Inflammatory macrophage (primary cell): ENCODE measurements at places on chromosomes 2 and 18.
A peak's percentile ranks its signal among the peaks of the same experiment; 100 is the strongest.

- no peak for DNase-seq
These were observed 195.0 kb downstream of the BCL11A start for GRCh38 chr2:60358476-60358875.

- no peak for DNase-seq
These were observed 54.8 kb downstream of the KIAA2012 start for GRCh38 chr2:202127687-202128331.

DNA sequence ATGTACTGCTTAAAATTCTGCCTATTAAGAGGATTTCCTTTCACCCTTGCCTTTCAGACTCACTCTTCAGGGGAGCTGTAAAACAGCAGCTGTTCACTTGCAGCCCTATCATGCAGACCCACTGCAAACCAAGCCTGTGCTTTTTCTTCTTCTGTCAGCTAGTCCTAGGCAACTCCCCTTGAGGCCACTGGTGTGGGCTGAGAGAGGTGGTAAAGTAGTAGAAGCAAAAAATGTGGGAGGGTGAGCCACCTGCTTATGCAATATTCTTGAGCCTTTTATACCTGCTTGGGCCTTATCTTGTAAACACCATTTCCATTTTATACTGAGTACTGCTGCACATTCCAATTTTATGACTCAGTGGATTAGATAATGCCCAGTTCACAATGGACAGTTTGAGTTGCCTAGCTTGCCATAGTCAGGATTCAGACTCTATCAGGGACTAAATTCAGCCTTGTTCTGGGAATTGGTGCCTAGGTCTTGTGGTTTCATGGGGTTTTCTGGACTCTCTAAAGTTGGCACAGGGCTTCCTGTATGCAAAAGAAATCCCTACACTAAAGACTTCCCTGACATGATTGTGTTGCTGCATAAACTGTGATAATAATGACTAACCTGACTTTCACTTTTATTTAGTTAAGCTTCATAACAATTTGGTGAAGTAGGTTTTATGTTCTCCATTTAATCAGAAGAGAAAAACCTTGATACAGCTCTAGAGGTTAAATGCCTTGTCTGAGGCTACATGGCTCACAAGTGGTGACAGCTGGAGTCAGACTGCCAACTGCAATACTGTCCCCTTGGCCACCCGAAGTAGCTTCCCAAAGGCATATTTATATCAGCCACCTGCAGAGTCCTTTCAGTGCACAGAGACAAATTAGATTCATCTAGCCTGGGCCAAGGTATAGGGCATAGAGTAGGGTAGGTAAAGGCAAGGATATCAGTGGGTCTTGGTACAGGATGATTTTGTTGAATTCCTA lies 47.4 kb upstream of the KDM3A start:
- DNase-seq = no peak

DNA sequence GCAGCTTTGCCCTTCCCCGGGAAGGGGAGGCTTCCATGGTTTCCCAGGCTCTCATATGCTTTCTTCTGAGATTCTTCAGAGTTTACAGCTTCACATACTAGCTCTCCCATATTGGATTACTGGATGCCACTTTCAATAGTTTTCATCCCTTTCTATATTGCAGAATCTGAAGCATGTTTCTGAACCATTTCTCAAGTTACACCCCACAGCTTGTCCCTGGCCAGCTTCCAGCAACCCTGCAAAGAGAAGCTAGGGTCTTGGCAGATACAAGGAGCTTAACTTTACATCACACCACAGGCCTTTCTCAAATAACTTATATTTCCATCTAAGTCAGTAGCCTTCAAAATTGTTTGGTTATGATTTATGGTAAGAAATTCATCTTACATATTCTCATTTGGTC lies 39.6 kb downstream of the LHCGR start:
- no peak for DNase-seq

DNA sequence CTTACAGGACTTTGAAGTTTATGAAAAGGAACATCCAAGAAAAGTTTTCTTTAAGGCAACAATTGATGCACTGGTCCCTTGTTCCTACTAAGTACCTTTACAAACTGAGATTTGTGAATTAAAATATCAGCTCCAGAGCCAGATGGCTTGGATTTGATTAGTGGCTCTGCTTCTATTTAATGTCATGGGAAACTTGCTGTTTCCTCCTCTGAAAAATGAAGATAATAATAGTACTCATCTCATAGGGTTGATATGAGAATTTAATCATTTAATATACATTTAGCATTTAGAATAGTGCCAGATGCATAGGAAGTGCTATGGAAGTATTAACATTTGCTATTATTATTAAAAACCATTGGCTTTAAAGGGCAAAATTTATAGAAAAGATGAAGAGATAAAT lies 2.6 kb upstream of the GAREM1 start:
- no peak for DNase-seq

DNA sequence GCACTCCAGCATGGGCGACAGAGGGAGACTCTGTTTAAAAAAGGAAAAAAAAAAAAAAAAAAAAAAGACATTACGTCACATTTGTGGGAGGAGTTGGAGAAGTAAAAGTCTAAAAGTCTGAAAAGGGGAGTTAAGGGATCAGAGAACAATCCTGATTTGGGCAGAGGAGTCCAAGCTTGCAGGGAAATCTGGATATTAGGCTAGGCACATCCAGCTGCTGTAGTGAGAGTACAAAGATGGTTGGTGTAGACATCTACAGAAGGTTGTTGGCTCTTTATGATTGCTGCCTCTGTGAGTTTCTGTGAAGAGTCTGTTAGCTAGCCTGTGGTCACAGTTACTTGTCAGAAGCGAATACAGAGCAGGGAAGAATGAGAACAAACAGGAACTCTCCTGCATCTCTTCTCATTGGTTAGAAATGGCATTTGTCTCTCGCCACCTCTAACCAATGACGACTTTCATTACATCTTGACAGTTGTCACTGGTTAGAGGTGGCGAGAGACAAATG lies 3.3 kb upstream of the OSBPL6 start:
- no peak for DNase-seq

DNA sequence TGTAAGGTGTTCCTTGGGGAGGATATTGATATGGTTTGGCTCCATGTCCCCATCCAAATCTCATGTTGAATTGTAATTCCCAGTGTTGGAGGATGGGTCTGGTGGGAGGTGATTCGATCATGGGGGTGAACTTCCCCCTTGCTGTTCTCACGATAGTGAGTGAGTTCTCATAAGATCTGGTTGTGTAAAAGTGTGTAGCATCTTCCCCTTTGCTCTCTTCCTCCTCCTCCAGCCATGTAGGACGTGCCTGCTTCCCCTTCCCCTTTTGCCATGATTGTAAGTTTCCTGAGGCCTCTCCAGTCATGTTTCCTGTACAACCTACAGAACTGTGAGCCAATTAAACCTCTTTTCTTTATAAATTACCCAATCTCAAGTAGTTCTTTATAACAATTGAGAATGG lies 458.7 kb downstream of the LPIN1 start:
- peak; percentile 55 for DNase-seq

GRCh38 chr2:36097022-36097421 lies 258.6 kb upstream of the CRIM1 start:
- DNase-seq = no peak

GRCh38 chr2:211545582-211545981 lies 989.2 kb downstream of the CPS1 start:
- no peak for DNase-seq

GRCh38 chr2:236121546-236121945 lies 46.6 kb downstream of the GBX2 start:
- DNase-seq = no peak

DNA sequence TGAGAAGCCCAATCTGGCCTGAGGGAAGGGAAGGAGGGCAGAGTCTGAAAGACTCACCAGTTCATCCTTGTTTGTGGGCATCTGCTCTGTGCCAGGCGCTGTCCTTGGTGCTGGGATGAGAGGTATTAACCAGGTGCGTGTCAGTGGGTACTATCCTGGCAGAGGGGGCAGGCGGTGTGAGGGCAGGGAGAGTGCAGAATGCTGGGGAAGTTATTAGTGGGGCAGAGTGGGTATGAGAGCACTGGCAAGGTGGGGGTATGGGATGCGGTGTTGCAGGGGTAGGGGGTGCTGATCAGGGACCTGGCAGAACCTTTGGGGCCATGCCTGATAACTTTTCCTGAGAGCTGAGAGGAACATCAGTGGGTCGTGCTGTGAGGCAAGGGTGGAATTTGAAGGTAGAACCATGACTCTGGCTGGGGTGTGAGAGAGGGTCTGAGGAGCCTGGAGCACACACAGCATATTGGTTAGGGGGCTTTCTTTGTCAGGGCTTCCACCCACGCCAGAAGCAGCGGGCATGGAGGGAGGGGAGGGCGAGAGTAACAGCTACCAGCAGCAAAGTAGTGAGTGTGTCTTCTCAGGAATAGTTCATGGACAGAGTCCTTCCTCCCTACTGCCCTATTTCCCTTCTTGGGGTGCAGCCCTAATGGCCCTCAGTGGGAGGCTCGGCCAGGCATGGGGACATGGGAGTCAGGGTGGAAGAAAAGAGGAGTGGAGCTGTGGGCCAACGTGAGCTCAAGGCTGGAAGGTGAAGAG lies 290.7 kb downstream of the CYP26B1 start:
- no peak for DNase-seq

DNA sequence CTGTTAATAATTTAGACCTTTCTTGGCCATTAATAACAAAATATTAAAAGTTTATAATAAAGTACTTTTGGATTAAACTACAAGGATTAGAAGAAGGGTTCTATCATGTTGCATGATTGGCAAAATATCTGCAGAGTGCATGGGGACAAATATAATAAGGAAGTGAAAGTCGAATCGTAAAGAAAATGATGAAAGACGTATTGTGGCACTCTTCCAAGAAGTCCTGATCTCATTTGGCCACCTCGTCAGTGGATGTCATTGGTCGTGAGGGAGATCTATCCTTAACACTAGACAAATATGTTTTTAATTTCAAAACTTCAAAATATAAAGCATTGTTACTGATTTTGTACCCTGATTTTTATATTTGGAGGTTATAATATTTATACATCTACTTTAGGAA lies 197.7 kb upstream of the STON1 start:
- peak; percentile 96 for DNase-seq

DNA sequence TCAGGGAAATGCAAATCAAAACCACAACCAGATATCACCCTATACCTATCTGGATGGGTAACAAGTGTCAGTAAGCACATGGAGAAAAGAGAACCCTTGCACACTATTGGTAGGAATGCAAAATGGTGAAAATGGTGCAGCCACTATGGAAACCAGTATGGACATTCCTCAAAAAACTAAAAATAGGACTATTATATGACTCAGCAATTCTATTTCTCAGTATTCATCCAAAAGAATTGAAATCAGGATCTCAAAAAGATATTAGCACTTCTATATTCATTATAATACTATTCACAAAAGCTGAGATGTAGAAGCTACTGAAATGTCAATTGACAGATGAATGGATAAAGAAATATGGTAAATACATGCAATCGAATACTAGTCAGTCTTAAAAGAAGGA lies 491.1 kb upstream of the MYT1L start:
- no peak for DNase-seq

- no peak for DNase-seq
These were observed 258.0 kb upstream of the NRP2 start for GRCh38 chr2:205424326-205424725.

- DNase-seq = no peak
These were observed 28.1 kb downstream of the MAP4K4 start for GRCh38 chr2:101725515-101726192.

GRCh38 chr2:171822525-171823322 lies 71.3 kb downstream of the SLC25A12 start:
- DNase-seq = peak; percentile 14

DNA sequence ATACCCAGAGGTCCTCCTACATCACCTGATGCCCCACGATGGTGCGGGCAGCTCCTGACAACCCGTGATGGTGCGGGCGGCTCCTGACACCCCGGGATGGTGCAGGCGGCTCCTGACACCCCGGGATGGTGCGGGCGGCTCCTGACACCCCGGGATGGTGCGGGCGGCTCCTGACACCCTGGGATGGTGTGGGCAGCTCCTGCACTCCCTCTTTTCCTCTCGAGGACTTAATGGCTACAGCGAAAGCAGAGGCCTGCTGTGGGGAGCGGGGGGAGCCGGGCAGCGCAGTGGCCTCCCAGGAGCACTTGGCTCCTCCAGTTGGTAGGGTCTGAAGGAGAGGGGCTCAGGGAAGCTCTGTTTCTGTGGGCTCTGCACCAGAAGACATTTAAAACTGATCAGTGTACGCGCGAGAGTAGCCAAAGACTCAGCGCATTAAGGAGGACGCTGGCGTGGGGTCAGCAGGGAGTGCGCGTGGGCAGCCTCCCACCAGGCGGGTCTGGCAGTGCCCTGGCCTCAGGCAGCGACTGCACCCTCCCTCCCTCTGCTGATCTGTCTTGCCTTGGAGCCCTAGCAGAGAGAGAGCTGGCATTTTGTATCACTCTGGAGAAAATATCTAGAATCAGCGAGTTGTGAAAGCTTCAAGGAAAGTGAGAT lies 464.5 kb upstream of the MYT1L start:
- DNase-seq = no peak
